ENCODE measurements at places on chromosomes 1 and 21.
A peak's percentile ranks its signal among the peaks of the same experiment; 100 is the strongest.

GRCh38 chr1:152061952-152062351 is 25.1 kb upstream of the S100A11 start:
- DNase-seq: no peak

DNA sequence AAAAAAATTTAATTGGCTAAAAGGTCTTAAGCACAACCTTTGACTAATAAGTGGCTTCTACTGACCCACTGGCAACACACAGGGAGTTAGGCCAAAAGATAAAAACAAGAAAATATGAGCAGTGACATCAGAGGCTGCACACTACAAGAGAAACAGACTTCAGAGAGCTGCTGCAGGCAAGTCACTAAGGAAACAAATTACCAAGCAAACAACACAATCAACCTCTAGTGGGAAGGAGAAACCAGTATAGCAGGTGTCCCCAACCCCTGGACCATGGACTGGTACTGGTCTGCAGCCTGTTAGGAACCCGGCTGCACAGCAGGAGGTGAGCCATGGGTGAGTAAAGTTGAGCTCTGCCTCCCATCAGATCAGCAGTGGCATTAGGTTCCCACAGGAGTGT is 20.8 kb upstream of the ENSA start:
- DNase-seq: no peak

DNA sequence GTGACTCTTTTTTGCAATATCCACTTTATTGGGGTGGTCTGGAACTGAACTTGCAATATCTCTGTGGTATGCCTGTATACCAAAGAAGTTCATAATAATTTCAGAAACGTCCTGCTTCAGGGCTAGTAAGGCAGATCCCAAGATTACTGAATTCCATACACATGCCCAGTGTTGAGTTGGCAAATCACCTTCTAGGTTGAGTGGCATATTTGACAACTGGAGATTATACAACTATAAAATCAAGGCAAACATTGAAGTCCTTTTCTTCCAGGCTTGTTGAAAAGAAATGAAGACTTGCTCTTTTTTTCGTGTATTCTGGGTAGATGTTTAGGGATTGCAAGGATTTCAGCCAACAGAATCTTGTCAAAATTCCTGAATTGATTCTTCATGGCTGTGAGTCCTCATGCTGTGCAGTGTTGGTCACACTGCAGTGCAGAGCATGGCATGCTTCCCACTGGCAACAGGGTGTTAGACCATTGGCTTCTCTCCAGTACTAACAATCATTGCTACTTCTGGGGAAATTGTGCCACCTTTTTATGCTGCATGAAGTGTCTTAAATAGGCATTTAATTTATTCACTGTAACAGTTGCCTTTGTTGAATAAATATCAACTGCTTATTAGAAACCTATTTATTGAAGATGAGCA is 367.1 kb upstream of the ADGRL4 start:
- no peak for DNase-seq

- no peak for DNase-seq
Measured at GRCh38 chr1:16063226-16063829, 10.1 kb downstream of the FAM131C start.

DNA sequence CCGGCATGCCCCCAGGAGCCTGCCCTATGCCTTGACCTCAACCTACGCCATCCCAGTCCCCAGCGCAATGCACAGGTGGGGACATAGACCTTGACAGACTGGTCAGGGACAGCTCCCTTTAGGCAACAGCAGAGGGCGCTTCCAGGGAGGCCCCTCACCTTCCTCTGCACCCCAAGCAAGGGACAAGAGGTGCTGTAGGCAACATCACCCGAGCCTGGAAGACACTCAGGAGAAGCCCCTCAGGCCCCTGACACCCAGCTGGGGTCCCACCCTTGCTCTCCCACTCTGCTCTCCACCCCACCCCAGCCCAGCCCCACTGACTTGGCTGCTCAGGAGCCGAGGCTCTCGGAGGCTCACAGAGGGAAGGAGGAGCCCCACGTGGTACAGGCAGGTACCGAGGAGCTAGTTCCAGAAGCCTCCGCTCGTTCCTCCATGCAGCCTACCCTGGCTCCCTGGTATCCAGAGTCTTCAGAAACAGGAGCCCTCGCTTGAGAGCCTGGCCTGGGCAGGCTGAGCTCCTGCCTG is 2.4 kb upstream of the WNT3A start:
- DNase-seq: no peak

- DNase-seq: no peak
Measured at GRCh38 chr1:45012639-45013278, 705 bp downstream of the UROD start.

GRCh38 chr1:91770667-91771268 is 115.2 kb downstream of the TGFBR3 start:
- DNase-seq: no peak

DNA sequence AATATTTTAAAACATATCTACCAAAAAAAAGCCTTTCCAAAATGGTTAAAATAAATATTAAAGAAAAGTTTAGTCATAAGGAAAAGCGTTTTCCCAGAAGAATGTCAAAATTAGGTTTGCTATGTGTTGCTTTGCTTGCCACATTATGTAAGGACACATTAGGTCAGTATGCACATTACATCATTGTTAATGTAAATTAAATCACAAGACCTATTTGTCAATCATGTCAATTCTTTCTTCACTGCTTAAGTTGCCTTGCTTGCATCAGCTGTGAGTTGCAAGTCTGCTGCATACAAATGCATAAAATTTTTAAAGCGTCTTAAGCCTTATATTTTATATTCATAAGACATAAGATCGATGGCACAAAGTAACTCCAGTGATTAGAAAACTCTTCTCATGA is 448.9 kb downstream of the PCP4 start:
- DNase-seq: no peak

DNA sequence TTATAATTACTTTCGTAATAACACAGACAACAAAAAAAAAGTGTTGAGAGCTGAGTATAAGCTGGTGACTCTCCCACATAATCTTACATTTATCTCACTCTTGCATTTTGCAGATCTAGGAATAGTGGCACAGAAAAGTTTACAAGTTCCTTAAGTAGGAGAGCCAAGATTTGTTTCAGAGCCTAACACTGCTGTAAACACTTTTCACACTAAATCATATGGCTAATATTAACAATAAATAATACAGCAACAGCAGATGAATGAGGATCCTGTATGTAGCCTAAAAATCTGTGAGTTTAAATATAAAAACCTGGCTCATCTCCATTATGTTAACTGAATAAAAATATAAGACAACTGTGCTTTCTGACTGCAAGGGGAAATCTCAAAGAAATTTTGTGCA is 846.5 kb upstream of the ADAMTS5 start:
- DNase-seq: no peak

GRCh38 chr1:15381805-15382204 is 27.9 kb upstream of the EFHD2 start:
- no peak for DNase-seq

DNA sequence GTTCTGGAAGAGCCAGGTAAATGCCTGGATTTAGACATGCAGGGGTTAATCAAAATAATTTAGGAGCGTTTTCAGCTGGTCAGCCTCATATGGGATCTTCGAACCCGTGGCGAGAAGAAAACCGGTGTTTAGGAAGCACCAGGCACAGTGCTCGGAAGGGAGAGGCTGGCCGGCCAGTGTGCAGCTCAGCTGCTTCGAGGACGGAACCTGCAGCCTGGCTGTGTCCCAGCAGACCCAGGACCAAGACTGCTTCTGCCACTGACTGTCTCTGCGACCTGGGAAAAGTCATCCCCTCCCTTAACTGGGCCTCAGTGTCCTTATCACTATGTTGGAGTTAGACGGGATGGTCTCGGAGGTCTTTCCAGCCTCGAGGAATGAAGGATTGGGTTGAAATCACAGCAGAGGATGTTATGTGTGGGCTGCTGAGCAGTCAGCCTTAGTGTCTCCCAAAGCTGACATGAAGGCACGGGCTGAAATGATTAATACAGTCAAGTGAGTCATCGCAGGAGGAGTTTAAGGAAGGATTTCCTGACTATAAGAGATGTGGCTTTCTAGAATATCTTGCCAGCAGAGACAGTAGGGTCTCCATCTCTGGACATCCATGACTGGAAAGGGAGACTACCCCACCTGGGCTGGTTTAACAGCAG is 20.8 kb downstream of the PPFIA4 start:
- peak; percentile 38 for DNase-seq

DNA sequence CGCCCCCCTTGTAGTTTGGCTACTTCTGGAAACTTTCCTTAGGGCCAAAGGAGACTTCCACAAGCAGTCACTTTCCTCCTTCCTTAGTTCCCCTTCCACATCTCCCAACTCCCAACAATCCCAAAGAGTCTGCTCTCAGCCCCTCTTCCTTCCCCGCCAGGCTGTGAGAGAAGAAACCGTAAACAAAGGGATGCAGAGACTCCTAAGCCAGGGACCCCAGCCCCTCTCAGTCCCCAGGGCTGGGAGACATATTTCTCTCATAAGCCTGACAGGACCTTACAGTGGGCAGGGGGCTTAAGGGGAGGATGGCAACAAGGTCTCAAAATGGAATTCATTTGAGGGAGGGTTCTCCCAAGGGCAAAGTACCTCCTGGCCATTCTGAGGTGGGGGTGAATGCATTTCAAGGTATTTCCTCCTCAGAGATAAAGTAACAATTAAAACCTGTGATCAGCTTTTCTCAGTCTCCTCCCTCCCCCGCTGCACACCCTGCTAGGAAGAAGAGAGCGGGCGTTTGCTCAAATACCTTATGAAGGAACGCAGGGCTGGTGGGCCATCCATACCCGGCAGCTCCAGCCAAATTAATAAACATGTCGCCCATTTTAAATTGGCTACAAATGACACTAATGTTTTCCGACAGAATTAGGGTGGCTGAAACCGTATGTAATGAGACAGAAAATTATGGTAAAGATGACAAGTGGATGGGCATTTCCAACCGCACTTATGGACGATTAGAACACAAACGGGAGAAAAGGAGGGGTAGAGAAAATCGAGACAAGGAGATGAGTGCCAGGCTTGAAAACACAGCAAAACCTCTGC is 4.0 kb downstream of the BARHL2 start:
- DNase-seq: no peak

Measured in fibroblast of skin of left biceps (primary cell).